ENCODE measurements at places on chromosomes 11 and 22.

- no peak for DNase-seq
Observed at GRCh38 chr11:117912497-117912896, 16.7 kb downstream of the TMPRSS13 start.

- DNase-seq = no peak
Observed at GRCh38 chr11:69894181-69894611, 75.0 kb upstream of the FGF3 start.

- DNase-seq = no peak
Observed at GRCh38 chr11:63866211-63866610, 27.3 kb downstream of the MARK2 start.

GRCh38 chr11:96396637-96397036 is 6.8 kb downstream of the JRKL start:
- DNase-seq = no peak

DNA sequence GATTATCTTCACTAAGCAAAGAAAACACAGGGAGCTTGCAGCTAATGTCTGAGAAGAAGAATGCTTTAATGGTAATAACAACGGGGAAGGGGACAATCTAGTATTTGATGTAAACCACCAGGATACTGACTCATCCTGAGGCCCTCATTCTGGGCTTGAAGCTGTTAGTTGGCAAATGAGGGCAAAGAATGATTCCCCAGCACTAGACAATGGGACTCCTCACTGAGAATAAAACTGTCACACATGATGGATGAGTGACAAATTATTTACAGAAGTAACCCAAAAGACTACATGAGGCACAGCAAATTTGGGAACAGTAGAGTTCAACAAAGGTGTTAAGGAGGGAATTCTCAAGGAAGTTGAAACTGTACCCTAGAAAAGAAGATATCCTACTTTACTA is 76.3 kb downstream of the FAM168A start:
- no peak for DNase-seq
